ENCODE measurements at places on chromosomes 4 and X. TPM values are rescaled to one million over a fixed set of nuclear protein-coding genes. Genes with fewer than 3 reads are reported as not detected.
A peak's percentile ranks its signal among the peaks of the same experiment; 100 is the strongest.

DNA sequence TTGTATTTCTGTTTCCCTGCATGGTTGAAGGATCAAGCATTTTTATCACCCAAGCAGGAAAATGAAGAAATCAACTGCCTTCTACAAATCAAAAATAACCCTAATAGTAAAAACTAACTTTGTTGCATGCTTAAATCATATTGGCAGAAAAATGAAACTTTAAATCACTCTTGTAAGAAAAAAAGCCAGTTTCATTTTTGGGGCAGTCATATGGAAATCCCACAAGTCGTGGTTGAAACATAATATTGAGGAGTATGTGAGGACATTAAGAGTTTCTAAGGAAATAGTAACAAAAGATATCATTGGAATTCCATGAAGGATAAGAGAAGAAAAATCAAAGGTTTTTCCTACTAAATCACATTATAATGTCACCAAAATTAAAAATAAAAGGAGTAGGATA lies 8.4 kb downstream of the TEC start:
- no peaks in the 10 kb centered on the region for H3K27me3 ChIP-seq
- no peak for DNase-seq
- H3K27ac ChIP-seq, result no peak overlapping the region
- no peak overlapping the region for H3K4me3 ChIP-seq
- H3K36me3 ChIP-seq, result no peaks in the 10 kb centered on the region

GRCh38 chr4:20181926-20182325 lies 69.8 kb upstream of the SLIT2 start:
- H3K27me3 ChIP-seq, result no peaks in the 10 kb centered on the region
- H3K36me3 ChIP-seq, result no peaks in the 10 kb centered on the region
- no peak overlapping the region for H3K4me3 ChIP-seq
- DNase-seq, result no peak
- H3K27ac ChIP-seq, result no peak overlapping the region
- H3K4me1 ChIP-seq, result no peaks in the 10 kb centered on the region

Gene CITED1
- not detected for total RNA-seq

Gene ABCB7
- total RNA-seq, result 27.3 TPM

Gene TLR1
- total RNA-seq, result 12.0 TPM

- H3K27me3 ChIP-seq, result no peaks in the 10 kb centered on the region
- H3K36me3 ChIP-seq, result peaks cover 38% of the 10 kb centered on the region
- DNase-seq, result no peak
These were observed 12.3 kb upstream of the UBA1 start for GRCh38 chrX:47181301-47181700.

DNA sequence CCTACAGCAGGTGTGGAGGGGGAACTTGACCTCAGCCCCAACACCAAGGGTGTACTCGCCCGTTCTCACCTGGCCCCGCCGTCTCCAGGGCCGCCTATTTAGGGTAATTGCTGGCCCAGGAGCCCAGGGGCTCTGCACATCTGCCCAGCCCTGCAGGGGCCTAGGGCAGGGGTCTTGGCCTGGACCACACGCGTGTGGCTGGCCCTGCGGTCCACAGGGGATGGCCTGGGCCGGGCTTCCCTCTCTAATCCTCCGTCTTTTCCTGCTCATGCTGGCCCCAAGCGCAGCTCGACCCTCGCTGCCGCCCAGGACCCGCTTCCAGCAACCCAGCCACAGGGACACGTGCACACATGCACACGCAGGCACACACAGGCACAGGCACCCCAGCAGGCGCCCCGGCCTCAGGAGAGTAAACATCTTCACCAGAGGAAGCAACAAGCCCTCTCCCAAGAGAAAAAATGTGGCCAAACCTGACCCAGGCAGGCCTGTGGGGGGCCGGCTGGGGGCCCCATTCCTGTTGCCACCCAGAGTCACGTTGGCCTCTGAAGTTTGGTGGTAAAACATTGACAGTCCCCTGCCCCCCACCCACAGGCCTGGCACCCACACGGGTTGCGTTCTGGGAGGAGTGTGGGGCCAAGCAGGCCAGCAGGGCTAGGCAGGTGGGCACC lies 24.6 kb upstream of the FGFR3 start:
- H3K27me3 ChIP-seq, result peaks cover 16% of the 10 kb centered on the region
- H3K27ac ChIP-seq, result no peak overlapping the region
- H3K4me3 ChIP-seq, result peak overlapping the region; percentile 54
- DNase-seq, result no peak
- no peaks in the 10 kb centered on the region for H3K36me3 ChIP-seq

Gene KCTD8
- not detected for total RNA-seq
